Naive thymus-derived CD8-positive, alpha-beta T cell (primary cell): ENCODE measurements at places on chromosomes 11 and 22.

- H3K27me3 ChIP-seq, result peaks cover 17% of the 10 kb centered on the region
- H3K4me1 ChIP-seq, result peaks cover 4% of the 10 kb centered on the region
- DNase-seq, result no peak
- no peak overlapping the region for H3K4me3 ChIP-seq
- no peaks in the 10 kb centered on the region for H3K36me3 ChIP-seq
These were observed 17.3 kb downstream of the GALNT18 start for GRCh38 chr11:11604370-11604990.

- DNase-seq, result no peak
- no peaks in the 10 kb centered on the region for H3K27me3 ChIP-seq
- H3K27ac ChIP-seq, result no peak overlapping the region
- peaks cover 2% of the 10 kb centered on the region for H3K4me1 ChIP-seq
These were observed 20.5 kb downstream of the POLD3 start for GRCh38 chr11:74612877-74613276.

- H3K27me3 ChIP-seq, result no peaks in the 10 kb centered on the region
- no peak overlapping the region for H3K4me3 ChIP-seq
- peaks cover 4% of the 10 kb centered on the region for H3K4me1 ChIP-seq
- H3K27ac ChIP-seq, result no peak overlapping the region
These were observed 98.3 kb downstream of the C11orf65 start for GRCh38 chr11:108369064-108369463.

DNA sequence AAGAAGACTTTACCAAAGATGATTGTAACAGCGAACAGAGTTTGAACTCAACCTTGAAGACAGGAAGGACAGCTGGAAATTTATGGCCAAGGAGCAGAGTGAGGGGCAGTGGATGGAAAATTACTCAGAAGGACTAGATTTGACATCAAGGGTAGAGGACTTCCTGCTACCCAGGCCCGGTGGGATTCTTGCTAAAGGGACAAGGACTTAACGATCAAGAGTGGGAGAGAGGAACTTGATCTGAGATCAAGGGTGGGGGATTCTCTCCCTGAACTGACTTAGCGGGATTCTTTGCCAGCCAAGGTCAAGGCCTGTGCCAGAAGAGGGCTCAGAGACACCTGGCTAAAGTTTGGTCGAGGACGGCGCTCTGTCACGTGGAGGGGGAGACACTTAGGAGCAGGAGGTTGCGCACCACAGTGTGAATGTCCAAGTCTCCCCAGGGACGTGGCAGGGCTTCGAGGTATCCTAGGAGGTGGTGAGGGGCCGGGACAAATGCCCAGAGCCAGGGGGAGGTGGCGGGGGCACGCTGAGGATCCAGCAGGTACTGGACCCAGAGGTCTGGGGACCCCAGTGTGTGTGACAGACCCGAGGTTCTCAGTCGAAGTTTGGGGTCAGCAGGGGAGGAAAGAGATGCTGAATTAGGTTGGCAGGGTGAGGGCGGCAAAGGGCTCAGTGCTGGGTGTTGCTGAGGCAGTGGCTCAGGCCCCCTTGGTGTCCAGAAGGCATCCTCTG, 46.1 kb upstream of the SHISAL1 start:
- H3K27me3 ChIP-seq, result peaks cover 15% of the 10 kb centered on the region

GRCh38 chr11:75733431-75734107, 15.9 kb downstream of the MOGAT2 start:
- H3K4me3 ChIP-seq, result no peak overlapping the region
- H3K27me3 ChIP-seq, result peaks cover 22% of the 10 kb centered on the region
- DNase-seq, result no peak
- no peaks in the 10 kb centered on the region for H3K36me3 ChIP-seq
- H3K27ac ChIP-seq, result no peak overlapping the region

- H3K36me3 ChIP-seq, result peaks cover 5% of the 10 kb centered on the region
- peak overlapping the region; percentile 89 for H3K27ac ChIP-seq
- no peak for DNase-seq
- peaks cover 41% of the 10 kb centered on the region for H3K4me1 ChIP-seq
- H3K27me3 ChIP-seq, result no peaks in the 10 kb centered on the region
These were observed 81.1 kb upstream of the WNT7B start for GRCh38 chr22:46058091-46058420.

- no peak for DNase-seq
- H3K27me3 ChIP-seq, result no peaks in the 10 kb centered on the region
- no peak overlapping the region for H3K4me3 ChIP-seq
These were observed 1.7 kb upstream of the RAC2 start for GRCh38 chr22:37245740-37246139.

- no peak overlapping the region for H3K4me3 ChIP-seq
- DNase-seq, result no peak
- peak overlapping the region; percentile 58 for H3K27ac ChIP-seq
- no peaks in the 10 kb centered on the region for H3K27me3 ChIP-seq
These were observed 66.7 kb upstream of the PPARA start for GRCh38 chr22:46083383-46084350.

GRCh38 chr22:27252282-27253049, 549.1 kb downstream of the MN1 start:
- no peak overlapping the region for H3K4me3 ChIP-seq
- H3K27ac ChIP-seq, result no peak overlapping the region
- H3K4me1 ChIP-seq, result peaks cover 4% of the 10 kb centered on the region
- DNase-seq, result no peak
- peaks cover 13% of the 10 kb centered on the region for H3K36me3 ChIP-seq

DNA sequence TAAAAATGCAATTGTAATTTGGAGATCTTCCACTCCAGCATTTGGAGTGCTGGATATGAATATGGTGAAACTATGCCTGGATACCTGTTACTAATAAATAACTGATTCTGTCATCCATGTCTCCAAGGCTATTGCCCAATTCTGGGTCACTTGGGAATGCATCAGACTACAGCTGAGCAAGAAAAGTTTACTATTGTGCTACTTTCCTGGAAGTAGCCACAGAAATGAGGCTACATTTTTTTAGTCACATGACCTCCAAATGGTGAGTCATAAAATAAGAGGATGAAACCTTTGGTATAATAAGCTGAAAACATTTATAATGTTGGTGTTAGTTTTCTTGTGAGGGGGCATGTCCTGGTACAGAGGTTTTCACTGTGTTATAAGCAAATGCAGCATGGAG, 44.4 kb downstream of the DCDC1 start:
- H3K4me1 ChIP-seq, result peaks cover 2% of the 10 kb centered on the region
- peaks cover 2% of the 10 kb centered on the region for H3K27me3 ChIP-seq
- H3K27ac ChIP-seq, result no peak overlapping the region
- H3K4me3 ChIP-seq, result no peak overlapping the region
- no peaks in the 10 kb centered on the region for H3K36me3 ChIP-seq

DNA sequence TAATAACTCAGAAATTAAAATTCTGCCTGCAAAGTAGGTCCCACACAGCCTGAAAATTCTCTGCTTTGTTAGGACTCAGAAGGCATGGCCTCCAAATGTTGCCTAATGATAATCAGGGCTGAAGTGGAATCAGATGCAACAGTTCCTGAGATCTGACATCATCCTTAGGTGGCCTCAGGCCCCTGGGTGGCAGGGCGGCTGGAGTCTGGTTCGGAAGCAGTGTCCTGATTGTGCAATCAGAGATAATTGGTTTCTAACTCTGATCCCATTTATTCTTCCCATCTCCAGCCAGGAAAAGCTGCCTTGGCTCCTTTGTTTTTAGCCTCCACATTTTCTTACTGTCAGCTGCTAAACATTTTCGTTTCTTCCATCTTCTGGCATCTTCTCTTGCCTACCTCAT, 399.3 kb downstream of the OPCML start:
- no peaks in the 10 kb centered on the region for H3K4me1 ChIP-seq
- no peak overlapping the region for H3K4me3 ChIP-seq
- no peak for DNase-seq
- no peaks in the 10 kb centered on the region for H3K36me3 ChIP-seq
- no peak overlapping the region for H3K27ac ChIP-seq

- peaks cover 38% of the 10 kb centered on the region for H3K4me1 ChIP-seq
- no peak overlapping the region for H3K27ac ChIP-seq
- no peak for DNase-seq
- peaks cover 36% of the 10 kb centered on the region for H3K27me3 ChIP-seq
- H3K36me3 ChIP-seq, result no peaks in the 10 kb centered on the region
- H3K4me3 ChIP-seq, result no peak overlapping the region
These were observed 1.3 kb downstream of the CLMP start for GRCh38 chr11:123193742-123194141.

GRCh38 chr22:37316875-37317371, 34.6 kb downstream of the CYTH4 start:
- no peaks in the 10 kb centered on the region for H3K36me3 ChIP-seq
- peaks cover 20% of the 10 kb centered on the region for H3K4me1 ChIP-seq
- H3K27ac ChIP-seq, result no peak overlapping the region
- no peak overlapping the region for H3K4me3 ChIP-seq
- no peaks in the 10 kb centered on the region for H3K27me3 ChIP-seq

DNA sequence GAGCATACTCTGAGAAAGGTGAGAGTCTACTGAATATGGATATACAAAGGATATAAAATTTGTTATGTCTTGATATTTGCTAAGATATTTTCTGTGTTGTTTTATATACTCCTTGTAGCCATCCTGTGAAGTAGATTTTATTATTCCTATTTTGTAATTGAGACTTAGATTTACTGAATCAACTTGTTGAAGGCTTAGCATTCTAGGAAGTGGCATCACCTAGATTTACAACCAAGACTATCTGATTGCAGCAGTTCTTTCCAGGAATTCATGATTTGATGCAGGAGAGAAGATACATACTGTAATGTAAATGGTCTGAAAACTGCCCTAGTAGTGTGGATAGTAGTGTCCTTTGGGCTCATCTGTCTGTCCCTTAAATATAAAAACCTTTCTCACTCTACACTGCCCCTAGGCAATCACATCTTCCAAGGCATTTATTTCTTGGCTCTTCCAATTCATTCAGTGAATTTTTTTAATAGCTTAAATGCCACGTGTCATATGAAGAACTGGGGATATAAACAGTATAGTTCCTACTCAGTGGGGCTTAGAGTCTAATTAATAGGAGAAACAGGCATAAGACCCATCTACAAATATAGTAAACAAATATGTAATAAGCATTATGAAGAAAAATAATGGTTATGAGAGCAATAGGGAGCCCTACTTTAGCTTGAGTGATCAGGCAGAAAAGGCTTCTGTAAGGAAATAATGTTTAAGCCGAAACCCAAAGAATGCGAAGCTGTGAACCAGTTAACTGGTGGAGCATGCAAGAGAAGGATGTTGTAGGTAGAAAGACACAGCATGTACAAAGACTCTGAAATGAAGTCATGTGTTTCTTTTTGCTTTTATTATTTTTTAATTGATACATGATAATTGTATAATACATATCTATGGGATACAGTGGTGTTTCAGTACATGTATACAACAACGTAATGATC, 13.6 kb downstream of the IPO7 start:
- H3K27me3 ChIP-seq, result no peaks in the 10 kb centered on the region
- no peak overlapping the region for H3K4me3 ChIP-seq
- peaks cover 52% of the 10 kb centered on the region for H3K4me1 ChIP-seq
- peaks cover 27% of the 10 kb centered on the region for H3K36me3 ChIP-seq
- no peak overlapping the region for H3K27ac ChIP-seq

- no peak overlapping the region for H3K4me3 ChIP-seq
- no peaks in the 10 kb centered on the region for H3K36me3 ChIP-seq
- H3K27me3 ChIP-seq, result peaks cover 4% of the 10 kb centered on the region
- H3K27ac ChIP-seq, result no peak overlapping the region
- DNase-seq, result no peak
These were observed 203.4 kb downstream of the KIF18A start for GRCh38 chr11:27904358-27905055.

GRCh38 chr11:20025332-20025840, 134.9 kb downstream of the DBX1 start:
- DNase-seq, result no peak
- H3K36me3 ChIP-seq, result no peaks in the 10 kb centered on the region
- H3K4me1 ChIP-seq, result no peaks in the 10 kb centered on the region
- H3K4me3 ChIP-seq, result no peak overlapping the region
- peaks cover 3% of the 10 kb centered on the region for H3K27me3 ChIP-seq

GRCh38 chr11:12292766-12293165, 84.6 kb upstream of the PARVA start:
- H3K27ac ChIP-seq, result no peak overlapping the region
- H3K4me1 ChIP-seq, result peaks cover 16% of the 10 kb centered on the region

- peaks cover 20% of the 10 kb centered on the region for H3K4me1 ChIP-seq
- no peaks in the 10 kb centered on the region for H3K27me3 ChIP-seq
- no peak for DNase-seq
- H3K27ac ChIP-seq, result no peak overlapping the region
These were observed 105.2 kb downstream of the SPON1 start for GRCh38 chr11:14067686-14068085.

GRCh38 chr11:109229682-109230081, 192.3 kb upstream of the C11orf87 start:
- no peaks in the 10 kb centered on the region for H3K27me3 ChIP-seq
- no peak for DNase-seq
- H3K36me3 ChIP-seq, result no peaks in the 10 kb centered on the region
- no peak overlapping the region for H3K4me3 ChIP-seq
- H3K4me1 ChIP-seq, result no peaks in the 10 kb centered on the region

- peaks cover 18% of the 10 kb centered on the region for H3K36me3 ChIP-seq
- H3K4me3 ChIP-seq, result no peak overlapping the region
- no peak for DNase-seq
- no peaks in the 10 kb centered on the region for H3K27me3 ChIP-seq
These were observed 34.0 kb downstream of the BMAL1 start for GRCh38 chr11:13311570-13311969.

GRCh38 chr11:7651700-7652099, 21.6 kb downstream of the CYB5R2 start:
- H3K27me3 ChIP-seq, result no peaks in the 10 kb centered on the region
- no peaks in the 10 kb centered on the region for H3K4me1 ChIP-seq
- peaks cover 10% of the 10 kb centered on the region for H3K36me3 ChIP-seq
- H3K27ac ChIP-seq, result no peak overlapping the region
- no peak overlapping the region for H3K4me3 ChIP-seq
